Activated CD4-positive, alpha-beta T cell treated with anti-CD3 and anti-CD28 coated beads for 4 hours (primary cell): ENCODE measurements at places on chromosomes 2 and 18.

DNA sequence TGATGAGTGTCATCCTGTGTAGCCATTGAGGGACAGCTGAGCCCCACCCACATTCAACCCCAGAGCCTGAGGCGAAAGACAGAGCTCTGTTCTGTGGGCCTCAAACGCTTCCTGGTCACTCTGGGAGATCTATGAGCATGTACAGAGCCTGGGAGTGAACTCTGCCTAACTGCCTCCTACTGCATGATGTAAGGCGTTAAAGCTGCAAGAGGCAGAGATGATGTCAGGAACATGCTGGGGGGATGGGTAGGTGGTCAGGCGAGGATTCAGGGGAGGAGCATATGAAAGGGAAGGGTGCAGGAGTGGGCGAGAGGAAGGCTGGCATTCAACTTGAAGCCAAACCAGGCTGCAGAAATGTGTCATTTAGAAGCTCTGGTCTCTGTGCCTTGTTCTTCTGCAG is 181.0 kb downstream of the TFCP2L1 start:
- no peak for DNase-seq

- no peak for DNase-seq
Measured at GRCh38 chr2:215002500-215002899, 135.9 kb downstream of the ABCA12 start.

DNA sequence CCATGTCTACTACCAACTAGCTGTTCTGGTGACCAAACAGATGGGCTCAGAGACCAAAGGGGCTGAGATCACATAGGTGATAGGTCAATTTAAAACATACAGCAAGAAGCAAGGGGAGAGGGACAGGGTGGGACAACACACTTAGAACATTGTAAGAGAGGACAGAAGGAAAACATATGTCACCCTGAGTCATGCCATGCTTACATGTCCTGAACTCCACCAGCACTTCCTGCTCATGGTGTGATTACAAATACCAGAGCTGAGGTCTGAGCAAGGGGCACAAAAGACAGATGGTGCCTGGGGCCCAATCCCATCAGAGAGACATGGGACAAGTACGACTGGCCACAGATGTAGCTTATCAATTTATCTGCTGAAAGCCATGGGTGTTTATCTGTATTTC is 28.7 kb upstream of the GALNT14 start:
- no peak for DNase-seq

GRCh38 chr2:40440835-40441234 is 11.1 kb downstream of the SLC8A1 start:
- DNase-seq = no peak

- no peak for DNase-seq
Measured at GRCh38 chr18:63083555-63083954, 236.0 kb downstream of the BCL2 start.

- no peak for DNase-seq
Measured at GRCh38 chr2:7557376-7557775, 640.2 kb downstream of the RNF144A start.

GRCh38 chr2:42068571-42069178 is 20.9 kb downstream of the PKDCC start:
- no peak for DNase-seq

DNA sequence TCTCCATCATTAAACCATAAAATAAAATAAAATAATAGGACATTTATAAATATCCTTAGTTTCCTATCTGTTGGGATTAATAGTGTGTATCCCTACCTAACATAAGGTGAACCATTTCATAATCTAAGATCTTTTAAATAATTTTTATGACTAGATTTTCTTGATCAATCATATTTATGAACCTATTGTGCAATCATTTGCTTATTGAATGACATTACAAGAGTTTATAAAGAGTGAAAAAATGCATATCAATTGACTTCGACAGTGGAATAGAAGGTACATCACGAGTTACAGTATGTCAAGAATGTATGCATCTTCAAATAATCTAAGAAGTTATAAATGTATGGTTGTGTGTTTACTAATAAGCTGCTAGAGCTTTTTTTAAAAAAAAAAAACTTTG is 1554.8 kb upstream of the TMEFF2 start:
- DNase-seq = no peak

- DNase-seq = peak; percentile 45
Measured at GRCh38 chr2:230714136-230714480, 1.5 kb downstream of the CAB39 start.

DNA sequence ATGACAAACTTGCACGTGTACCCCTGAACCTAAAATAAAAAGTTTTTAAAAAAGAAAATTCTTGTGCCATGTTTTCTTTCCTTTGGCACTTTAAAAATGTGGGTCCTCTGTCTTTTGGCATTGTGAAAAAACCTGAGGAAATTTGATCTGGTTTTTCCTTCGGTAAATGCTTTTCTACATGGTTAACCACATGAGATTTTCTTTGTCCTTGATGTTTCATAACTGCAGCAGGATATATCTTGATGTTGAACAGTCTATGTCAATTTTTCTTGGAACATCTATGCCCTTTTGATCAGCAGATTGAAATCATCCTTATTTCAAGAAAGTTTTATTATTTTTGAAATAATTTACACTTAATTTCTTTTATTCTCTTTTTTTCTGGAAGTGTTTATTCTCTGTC is 109.1 kb downstream of the TMEM17 start:
- no peak for DNase-seq

GRCh38 chr2:238346544-238346943 is 26.2 kb downstream of the TRAF3IP1 start:
- no peak for DNase-seq

GRCh38 chr18:27899893-27900292 is 277.0 kb downstream of the CDH2 start:
- no peak for DNase-seq

DNA sequence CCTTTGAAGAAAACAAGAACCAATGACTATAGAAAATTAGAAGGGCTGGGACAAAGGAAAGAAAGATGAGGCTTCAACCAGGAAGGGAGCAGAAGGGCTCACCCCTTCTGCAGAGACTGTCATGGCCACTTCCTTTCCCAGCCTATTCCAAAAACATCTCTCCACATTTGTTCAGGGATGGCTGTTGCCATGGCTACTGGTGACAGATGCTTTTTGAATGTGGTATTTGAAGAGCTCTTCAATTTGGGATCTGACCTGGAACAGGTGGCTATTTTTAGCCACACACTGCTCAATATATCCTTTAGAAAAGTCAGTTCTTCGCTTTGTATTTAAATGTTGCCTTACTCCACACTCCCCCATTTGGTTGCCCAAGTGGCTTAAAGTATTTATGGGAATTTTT is 64.1 kb upstream of the LCLAT1 start:
- no peak for DNase-seq

DNA sequence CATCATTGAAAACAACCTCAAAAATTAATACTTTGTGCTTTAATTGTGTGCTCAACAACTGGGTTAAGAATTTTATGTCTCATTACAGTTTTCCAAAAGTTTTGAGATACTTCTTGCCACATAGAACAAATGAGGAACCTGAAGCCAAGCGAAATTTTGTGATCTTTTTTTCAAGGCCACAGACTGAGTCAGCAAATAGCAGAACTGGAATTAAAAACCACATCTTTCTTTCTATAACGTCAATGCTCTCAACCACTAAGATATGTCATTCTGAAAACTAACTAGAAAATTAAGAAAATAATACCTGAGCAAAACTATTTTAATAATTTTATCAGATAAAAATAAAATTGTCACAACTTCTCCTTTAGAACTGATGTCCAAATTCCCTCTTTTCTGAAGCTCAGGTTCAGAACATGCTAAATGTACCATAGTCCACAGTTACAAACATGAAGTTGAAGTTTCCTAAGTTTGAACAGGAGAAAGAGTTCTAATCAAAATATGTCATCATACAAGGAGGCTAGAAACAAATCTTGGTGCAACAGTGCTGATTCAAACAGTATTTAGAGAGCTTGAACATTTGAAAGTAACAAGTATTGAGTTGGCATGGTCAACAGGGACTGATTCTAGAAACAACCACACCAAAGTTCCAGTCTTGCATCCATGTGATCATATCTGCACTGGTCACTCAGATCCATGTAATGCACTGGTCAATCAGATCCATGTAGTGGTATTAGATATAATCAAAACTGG is 27.6 kb upstream of the CALCRL start:
- DNase-seq = no peak

DNA sequence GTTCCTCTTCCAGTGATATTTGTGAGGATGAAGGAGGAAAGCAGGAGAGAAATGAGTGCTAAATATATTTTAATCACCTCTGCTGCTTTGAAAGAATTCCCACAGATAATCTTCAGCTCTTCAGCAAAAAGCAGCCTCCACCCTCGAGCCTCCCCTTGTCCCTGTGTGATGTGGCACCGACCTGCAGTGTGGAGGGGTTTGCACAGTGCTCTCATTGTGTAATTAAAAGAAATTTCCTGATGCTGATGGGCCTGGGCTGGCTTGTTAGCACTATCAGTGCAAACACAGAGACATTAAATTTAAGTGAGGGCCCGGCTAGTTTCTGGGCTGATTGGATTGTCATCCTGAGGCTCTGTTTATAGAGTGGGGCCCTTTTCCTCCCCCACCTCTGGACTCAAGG is 53.4 kb downstream of the KIF5C start:
- no peak for DNase-seq

DNA sequence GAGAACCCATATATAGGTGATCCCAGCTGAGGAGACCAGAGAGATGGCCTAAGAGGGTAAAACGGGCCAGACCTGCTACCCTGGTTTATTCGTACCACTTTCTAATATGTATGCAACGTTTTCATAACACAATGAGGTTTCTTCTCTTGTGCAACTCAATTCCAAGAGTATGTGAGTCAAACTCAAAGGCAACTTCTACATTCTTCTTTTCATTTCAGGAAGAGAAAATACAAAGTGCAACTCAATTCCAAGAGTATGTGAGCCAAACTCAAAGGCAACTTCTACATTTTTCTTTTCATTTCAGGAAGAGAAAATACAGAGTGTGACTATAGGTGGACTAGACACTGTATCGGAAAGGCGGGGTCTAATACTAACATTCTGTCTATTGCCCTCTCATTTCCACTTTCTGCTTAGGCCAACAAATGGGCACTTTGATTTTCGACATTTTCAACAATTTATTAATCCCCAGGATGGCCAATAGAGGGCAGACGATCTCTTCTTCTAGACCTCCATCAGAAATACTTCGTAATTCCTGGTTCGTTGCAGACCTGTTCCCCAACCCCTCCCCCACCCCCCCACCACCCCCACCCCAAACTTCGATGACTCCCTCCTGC is 3.7 kb upstream of the CRIM1 start:
- peak; percentile 12 for DNase-seq

GRCh38 chr2:95060446-95061118 is 35.1 kb downstream of the MAL start:
- DNase-seq = no peak

DNA sequence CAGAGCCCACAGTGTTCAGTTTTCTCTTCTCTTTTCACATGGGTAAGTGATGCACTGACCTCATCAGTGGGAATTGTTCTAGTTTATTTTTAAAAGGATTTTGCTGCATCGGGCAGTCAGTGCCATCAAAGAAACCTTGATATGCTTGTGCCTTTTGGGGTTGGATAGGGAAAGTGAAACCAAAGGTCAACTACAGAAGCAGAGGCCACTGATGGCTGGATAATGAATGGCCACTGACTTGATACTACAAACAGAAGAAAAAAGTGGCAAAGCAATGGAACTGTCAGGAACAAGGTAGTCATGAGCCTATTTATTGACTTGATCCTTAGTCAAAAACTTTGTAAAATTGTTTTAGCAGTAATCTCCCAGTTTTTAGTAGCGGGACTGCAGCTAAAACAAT is 636.3 kb upstream of the ZEB2 start:
- DNase-seq = no peak

GRCh38 chr18:27619090-27619772 is 434.1 kb upstream of the CHST9 start:
- DNase-seq = no peak

GRCh38 chr18:2111456-2111855 is 459.8 kb downstream of the METTL4 start:
- DNase-seq = no peak

DNA sequence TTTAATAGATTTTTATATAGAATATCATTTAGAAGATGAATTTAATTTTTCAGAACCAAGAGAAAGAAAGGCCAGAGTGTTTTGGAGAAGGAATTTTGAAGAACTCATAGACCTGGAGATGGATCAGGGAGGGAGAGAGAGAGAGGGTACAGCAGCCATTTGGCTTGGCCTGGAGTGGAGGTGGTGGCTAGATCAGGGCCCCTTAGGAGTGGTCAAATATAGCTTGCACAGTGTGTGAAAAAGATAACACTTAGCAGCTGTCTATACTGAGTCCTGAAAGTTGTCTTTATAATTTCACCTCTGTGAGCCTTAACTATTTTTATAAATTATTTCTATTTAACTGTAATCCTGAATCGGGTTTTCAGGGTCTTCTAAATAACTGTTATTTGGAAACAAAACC is 38.8 kb upstream of the ACYP2 start:
- DNase-seq = no peak

DNA sequence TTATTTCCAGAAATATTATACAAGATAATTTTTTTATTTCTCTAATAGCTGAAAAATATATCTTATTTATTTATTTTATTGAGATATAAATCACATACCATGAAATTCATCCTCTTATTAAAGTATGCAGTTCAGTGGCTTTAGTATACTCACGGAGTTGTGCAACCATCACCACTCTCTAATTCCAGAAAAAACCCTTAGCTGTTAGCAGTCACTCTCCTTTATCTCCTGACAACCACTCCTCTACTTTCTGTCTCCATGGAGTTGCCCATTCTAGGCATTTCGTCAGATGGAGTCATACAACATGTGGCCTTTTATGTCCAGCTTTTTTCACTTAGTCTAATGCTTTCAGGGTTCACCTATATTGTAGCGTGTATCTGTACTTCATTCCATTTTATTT is 66.5 kb downstream of the TCF7L1 start:
- no peak for DNase-seq

- no peak for DNase-seq
Measured at GRCh38 chr2:165698444-165698884, 95.6 kb downstream of the GALNT3 start.

GRCh38 chr18:43061816-43062215 is 53.7 kb downstream of the RIT2 start:
- DNase-seq = no peak

DNA sequence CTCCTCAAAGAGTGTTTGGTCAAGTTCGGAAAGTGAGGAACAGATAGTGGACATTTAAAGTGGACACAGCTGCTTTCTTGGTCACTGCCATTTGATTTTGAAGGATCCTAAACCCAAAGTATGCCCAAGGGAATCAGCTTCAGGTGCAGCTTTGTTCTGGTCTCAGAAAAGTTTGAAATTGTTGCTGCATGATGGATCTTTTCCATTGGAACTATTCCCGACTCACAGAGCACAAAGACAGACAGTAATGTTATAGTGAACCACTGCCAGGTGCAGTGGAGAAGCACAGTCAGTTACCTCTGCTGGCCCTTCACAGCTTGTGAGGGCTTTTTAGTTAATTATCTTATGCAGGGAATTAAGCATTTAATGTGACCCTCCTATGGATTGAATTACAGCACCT is 301.7 kb downstream of the PHLPP1 start:
- no peak for DNase-seq

- no peak for DNase-seq
Measured at GRCh38 chr2:55048508-55049042, 1.7 kb downstream of the RTN4 start.

- DNase-seq = no peak
Measured at GRCh38 chr2:43198263-43198662, 28.1 kb downstream of the ZFP36L2 start.
